Neural progenitor cell (in vitro differentiated cells): ENCODE measurements at places on chromosomes 3 and 15. TPM values are rescaled to one million over a fixed set of nuclear protein-coding genes. Genes with fewer than 3 reads are reported as not detected.

Gene BLM
- 35.2 and 58.0 TPM in 2 replicates for total RNA-seq

Gene MST1R
- 0.32 and 1.8 TPM in 2 replicates for total RNA-seq

Gene RBMS3
- 0.47 and 0.65 TPM in 2 replicates for total RNA-seq

Gene MESP1
- total RNA-seq = 0.31 TPM in 1 of 2 replicates, not detected in the other

DNA sequence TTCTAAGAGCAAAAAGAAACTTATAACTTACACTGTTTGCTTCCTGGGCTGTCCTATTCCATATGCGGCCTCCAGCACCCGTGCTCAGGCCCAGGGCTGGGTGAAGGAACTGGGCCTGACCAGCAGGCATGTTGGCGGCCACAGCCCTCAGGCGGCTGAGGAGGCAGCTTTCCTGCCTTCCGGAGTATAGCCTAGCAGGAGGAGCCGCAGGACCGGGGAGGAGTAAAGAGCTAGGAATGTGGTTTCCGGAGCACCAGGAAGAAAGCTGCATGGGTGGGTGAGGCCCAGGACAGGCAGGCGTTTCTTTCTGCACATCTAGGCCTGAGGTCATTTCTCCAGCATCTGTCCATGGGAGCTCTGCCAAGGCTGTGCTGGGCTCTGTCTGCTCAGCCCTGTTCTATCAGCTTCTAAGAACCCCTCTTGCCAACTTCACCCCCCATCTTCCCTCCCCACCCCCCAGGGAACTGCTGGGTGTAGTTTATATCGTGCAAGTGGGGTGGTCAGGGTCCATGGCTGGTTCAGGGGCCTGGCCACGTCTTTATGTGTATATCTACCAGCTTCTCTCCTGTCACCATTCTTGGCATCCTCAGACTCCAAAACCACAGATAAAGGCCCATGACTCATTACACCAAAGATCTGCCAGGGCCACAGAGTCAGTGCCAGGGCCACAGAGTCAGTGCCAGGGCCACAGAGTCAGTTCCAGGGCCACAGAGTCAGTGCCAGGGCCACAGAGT is 7.8 kb upstream of the KIF7 start:
- no peaks in the 10 kb centered on the region for H3K36me3 ChIP-seq
- peaks cover 49% of the 10 kb centered on the region for H3K27me3 ChIP-seq
- no peak overlapping the region for H3K27ac ChIP-seq
- peaks cover 13% of the 10 kb centered on the region for H3K4me1 ChIP-seq

- H3K27ac ChIP-seq = no peak overlapping the region
- DNase-seq = peak; percentile 70
- H3K4me1 ChIP-seq = no peaks in the 10 kb centered on the region
These were observed 25.4 kb upstream of the FAM3D start for GRCh38 chr3:58691997-58692396.

GRCh38 chr3:61343543-61343942 is 92.3 kb upstream of the FHIT start:
- no peak overlapping the region for H3K27ac ChIP-seq
- H3K27me3 ChIP-seq = no peaks in the 10 kb centered on the region
- DNase-seq = no peak
- H3K4me3 ChIP-seq = no peak overlapping the region

- no peak overlapping the region for H3K4me3 ChIP-seq
- no peaks in the 10 kb centered on the region for H3K4me1 ChIP-seq
- no peak for DNase-seq
- H3K36me3 ChIP-seq = no peaks in the 10 kb centered on the region
These were observed 64.9 kb downstream of the PLSCR2 start for GRCh38 chr3:146404436-146404835.

DNA sequence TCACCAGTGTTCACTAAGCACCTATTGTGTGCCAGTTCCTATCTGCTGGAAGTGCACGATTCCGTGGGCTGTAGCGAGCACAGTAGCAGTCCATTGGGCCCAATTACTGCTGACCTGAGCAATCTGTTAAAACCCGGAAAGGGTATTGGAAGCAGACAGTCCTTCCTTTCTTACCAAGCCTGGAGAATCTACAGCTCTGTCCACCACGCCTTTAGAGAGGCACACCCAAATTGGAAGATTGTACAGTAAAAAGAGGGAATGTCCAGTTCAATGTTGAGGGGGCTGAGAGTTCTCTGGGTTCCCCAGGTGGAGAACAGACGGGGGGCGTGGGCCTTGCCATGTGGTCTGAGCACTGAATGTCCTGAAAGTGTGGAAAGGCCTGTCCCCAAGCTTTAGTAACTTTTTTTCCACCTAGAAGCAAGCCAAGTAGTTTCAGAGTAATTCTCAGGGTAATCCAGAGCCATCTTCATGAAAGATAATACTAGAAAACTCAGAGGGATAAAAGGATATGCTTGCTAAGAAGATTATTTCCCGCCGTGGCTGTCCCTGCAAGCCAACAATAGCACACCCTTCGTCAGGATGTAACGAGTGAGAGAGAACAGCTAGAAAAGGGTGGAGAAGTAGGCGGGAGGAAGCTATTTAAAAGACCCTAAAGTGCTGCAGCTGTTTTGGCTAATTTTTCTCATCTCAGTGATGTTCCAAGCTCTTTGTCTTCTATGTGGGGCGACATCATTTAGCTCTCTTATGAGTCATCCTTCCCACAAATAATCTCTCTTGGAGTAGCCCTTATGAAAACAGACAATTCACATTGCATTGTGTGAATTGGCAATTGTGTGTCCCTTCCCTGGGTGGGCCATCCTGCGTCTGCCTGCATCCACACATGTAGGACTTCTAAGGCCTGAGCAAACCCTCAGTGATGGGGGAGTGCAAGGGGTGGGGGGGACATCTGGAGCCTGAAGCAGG is 181.0 kb downstream of the ATG7 start:
- H3K4me1 ChIP-seq = peaks cover 17% of the 10 kb centered on the region
- peak overlapping the region; percentile 51 for H3K27ac ChIP-seq
- no peak overlapping the region for H3K4me3 ChIP-seq
- H3K36me3 ChIP-seq = no peaks in the 10 kb centered on the region
- no peaks in the 10 kb centered on the region for H3K27me3 ChIP-seq

GRCh38 chr3:46022909-46023785 is 4.1 kb downstream of the XCR1 start:
- H3K4me1 ChIP-seq = no peaks in the 10 kb centered on the region
- DNase-seq = no peak

Gene DPPA2
- 1.2 and 1.8 TPM in 2 replicates for total RNA-seq

DNA sequence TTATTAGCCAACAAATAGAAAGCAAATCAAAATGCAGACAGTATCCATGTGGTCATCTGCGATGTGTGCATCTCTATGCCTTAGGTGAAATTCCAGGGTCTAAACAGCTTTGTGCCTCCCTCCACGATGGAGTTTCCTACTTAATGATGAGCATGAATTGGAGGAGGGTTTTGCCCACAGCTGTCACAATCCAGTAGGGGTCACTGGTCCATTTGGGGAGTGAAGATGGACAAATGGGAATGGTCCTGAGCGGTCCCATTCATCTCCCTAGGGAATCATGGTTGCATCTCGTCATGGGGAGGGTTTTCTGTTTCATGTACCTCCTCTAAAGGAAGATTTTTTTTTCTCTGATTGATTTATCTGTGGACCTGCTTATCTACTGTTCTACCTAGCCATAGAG is 358.0 kb downstream of the PTPRG start:
- no peak overlapping the region for H3K27ac ChIP-seq
- H3K4me3 ChIP-seq = no peak overlapping the region
- no peak for DNase-seq
- H3K27me3 ChIP-seq = no peaks in the 10 kb centered on the region

DNA sequence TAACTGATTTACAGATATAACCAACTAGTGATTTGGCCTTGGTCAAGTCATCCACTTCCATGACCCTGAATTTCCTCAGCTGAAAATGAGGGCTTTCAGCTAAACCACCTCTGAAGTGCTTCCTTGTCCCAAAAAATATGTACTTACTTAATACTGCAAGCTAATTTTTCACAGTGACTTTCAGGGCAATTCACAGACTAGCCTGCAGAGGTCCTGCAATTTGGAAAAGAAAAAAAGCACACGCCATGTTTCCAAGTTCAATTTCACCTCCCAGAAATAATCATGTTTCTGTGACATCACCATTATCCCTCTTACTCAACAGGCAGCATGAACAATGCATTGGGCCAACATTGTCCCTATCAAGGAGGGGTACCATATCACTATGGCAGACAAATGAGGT is 218.2 kb downstream of the SHOX2 start:
- H3K27me3 ChIP-seq = no peaks in the 10 kb centered on the region
- H3K36me3 ChIP-seq = no peaks in the 10 kb centered on the region
- no peaks in the 10 kb centered on the region for H3K4me1 ChIP-seq
- H3K4me3 ChIP-seq = no peak overlapping the region
- no peak overlapping the region for H3K27ac ChIP-seq

DNA sequence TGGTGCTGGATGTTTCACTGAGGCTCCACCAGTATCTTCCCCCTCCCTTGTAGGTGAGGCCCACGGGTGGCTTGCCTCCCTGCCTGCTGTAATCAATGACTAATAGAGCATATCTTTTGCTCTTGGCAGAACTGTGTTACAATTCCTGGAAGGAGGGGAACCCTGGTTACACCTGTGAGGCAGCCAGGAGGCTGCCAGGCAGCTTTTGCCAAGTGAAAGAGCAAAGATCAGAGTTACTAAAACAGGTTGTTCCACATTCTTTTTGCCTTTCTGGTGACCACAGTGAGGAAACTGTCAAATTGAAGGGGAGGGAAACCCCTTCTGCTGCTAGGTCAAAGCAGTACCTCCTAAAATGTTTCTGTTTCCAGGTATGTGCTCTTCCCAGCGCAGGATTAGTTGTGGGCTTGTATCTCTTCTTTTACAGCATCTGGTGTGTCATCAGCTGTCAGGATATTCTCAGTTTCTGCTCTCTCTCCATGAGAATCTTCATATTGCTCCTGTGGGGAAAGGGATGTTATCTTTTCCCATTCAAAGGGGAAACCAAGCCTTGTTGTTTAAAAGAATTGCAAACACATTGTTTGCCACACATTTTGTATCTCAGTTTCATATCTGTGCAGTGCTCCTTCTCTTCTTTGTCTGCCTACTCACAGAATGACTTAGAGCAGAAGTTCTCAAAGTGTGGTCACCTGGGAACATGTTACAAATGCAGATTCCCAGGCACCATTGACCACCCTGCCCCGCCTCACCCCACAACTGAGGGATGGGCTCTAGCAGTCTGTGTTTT is 137.4 kb upstream of the UMPS start:
- H3K36me3 ChIP-seq = no peaks in the 10 kb centered on the region
- no peak overlapping the region for H3K27ac ChIP-seq
- peaks cover 6% of the 10 kb centered on the region for H3K4me1 ChIP-seq
- no peak for DNase-seq
- no peak overlapping the region for H3K4me3 ChIP-seq

DNA sequence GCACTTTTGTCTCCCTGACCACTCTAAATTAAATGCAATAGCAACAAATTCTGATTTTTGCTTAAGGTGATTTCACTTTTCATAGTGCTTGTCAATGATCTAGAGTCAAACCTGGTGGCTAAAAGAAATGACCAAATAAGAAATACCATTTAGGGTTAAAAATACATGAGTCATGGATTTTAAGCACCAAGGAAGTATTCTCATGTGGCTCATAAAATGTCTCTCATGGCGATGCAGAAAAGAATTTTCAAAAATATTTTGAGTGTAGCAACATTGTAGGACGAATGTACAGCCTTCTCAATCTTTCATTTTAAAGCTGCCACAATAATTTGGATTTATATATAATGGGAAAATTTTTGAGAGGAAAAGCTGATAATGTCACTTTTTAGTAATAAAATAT is 193.6 kb downstream of the EPHA3 start:
- no peaks in the 10 kb centered on the region for H3K36me3 ChIP-seq
- DNase-seq = no peak
- H3K4me3 ChIP-seq = no peak overlapping the region
- no peaks in the 10 kb centered on the region for H3K4me1 ChIP-seq
- H3K27ac ChIP-seq = no peak overlapping the region
- H3K27me3 ChIP-seq = no peaks in the 10 kb centered on the region

- H3K27me3 ChIP-seq = no peaks in the 10 kb centered on the region
- H3K27ac ChIP-seq = no peak overlapping the region
- DNase-seq = no peak
- H3K36me3 ChIP-seq = no peaks in the 10 kb centered on the region
These were observed 177.5 kb downstream of the PGPEP1L start for GRCh38 chr15:98830034-98830634.

DNA sequence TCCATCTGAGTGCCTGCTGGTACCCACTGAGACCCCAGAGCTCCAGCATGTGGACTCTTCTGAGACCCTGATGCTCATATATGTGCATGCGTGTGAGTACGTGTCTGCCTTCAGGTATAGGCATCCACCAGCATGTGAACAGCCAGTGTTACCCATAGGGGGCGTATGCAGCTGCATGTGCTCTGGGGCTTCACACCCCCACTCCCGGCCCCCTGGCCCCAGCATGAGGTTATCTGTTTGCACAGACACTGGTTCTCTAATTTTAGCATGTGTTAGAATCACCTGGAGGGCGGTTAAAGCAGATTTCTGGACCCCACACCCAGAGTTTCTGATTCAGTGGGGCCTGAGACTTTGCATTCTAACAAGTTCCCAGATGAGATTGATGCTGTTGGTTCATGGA is 824 bp upstream of the CILP start:
- no peak overlapping the region for H3K4me3 ChIP-seq
- H3K36me3 ChIP-seq = no peaks in the 10 kb centered on the region
- H3K27me3 ChIP-seq = no peaks in the 10 kb centered on the region
- DNase-seq = peak; percentile 57
- H3K27ac ChIP-seq = no peak overlapping the region
